ENCODE measurements at places on chromosomes 2 and 18.

DNA sequence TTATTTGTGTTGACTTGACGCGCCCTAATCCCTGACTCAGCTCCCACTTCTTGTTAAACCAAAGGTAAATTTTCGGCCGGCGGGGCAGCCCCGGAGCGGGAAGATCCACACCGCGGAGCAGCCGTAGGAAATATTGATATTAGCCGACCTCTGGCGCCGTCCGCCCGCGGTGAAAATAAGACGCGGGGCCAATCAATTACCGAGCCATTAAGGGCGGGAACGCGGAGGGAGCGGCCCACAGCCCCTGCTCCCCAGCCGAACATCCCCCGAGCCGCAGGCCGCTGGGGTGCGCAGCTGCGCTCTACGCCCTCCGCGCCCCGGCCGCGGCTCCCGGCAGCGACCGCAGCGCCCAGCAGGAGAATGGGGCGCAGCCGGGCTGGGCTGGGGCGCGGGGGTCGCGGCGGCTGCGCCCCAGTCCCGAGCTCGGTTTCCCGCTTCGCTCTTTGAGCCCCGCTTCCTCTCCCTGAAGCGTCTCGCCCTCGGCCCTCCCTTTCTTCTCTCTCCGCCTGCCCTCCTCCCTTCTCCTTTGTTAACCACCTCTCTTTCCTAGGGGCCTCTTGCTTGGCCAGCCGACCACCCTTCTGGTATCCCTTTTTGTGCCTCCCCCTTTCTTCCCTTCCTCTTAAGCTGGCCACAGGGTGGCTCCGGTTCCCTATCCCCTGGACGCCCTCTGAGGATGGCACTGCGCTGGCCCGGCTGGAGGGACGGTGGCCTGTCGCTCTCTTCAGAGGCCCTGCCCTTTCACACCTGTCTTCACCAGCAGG, 40.9 kb downstream of the CELF4 start:
- no peak for DNase-seq

GRCh38 chr18:6917072-6917471, 187.6 kb downstream of the ARHGAP28 start:
- DNase-seq, result no peak

GRCh38 chr2:6506859-6507258, 358.8 kb downstream of the CMPK2 start:
- DNase-seq, result no peak

DNA sequence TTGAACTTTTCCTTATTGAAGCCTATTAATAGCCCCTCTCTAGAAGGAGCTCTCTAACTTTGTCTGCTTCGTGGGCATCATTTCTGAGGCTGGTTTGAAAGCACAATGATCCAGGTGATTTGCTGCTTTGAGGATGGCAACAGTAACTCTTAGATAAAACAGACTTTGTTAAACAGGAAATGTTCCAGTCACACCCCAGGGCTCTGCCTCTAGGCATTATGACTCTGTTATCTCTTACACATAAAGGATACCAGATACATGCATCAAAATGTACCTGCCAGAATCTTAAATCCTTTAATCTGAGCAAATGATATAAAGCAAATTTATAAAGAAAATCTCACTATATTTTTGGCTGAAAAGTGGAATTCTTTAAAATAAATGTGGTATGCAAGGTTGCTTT, 52.3 kb downstream of the GAD1 start:
- DNase-seq, result no peak

- no peak for DNase-seq
These were observed 15.5 kb downstream of the FAM178B start for GRCh38 chr2:96970910-96971309.

- no peak for DNase-seq
These were observed 168.0 kb downstream of the ASXL3 start for GRCh38 chr18:33745871-33746545.

DNA sequence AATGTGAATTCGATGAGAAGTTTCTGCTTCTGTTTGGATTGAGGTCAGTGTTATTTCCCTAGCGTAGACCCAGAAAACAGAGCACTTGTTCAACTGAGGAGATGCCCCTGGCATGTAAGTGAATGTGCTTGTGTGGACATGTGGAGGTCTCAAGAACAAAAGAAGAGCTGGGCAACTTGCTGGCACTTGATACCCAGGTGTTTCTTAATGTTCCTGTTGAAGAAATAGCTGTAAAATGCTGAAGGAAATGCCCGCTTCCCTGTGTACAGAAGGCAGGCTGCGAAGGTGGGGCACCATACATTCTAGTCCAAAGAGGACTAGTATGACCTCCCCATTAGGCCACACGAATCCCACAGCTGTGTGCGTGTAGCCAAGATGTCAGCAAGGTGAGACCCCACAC, 9.8 kb upstream of the LBH start:
- DNase-seq, result no peak

- no peak for DNase-seq
These were observed 15.8 kb downstream of the BOLA3 start for GRCh38 chr2:74131901-74132300.

- no peak for DNase-seq
These were observed 166.1 kb downstream of the MTCL1 start for GRCh38 chr18:8871489-8871888.

- DNase-seq, result no peak
These were observed 491.0 kb downstream of the CDH2 start for GRCh38 chr18:27685807-27686412.

GRCh38 chr2:99880148-99880963, 262.0 kb downstream of the AFF3 start:
- DNase-seq, result no peak

DNA sequence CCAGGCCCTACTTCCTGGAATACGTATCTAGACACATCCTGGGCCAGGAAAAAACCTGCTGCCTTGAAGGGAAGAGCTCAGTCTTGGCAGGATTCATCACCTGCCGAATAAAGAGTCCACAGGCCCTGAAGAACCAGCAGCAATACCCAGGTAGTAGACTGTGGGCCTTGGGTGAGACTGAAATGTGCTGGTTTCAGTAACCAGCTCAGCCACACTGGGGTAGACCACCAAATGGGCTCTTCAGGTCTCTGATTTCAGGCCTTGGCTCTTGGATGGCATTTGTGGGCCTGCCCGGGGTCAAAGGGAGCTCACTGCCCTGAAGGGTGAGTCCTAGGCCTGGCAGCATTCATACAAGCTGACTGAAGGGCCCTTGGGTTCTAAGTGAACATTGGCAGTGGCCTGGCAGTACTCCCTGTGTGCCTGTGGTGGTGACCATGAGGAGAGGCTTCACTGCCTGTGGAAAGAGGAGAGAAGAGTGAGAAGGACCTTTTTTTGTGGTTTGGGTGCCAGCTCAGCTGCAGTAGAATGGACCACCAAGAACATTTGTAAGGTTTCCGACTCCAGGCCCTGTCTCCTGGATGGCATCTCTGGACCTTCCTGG, 175.1 kb downstream of the ANKRD30B start:
- no peak for DNase-seq

- no peak for DNase-seq
These were observed 222.8 kb upstream of the CDH7 start for GRCh38 chr18:65527879-65528633.

GRCh38 chr18:49764032-49764431, 49.3 kb downstream of the ACAA2 start:
- no peak for DNase-seq

- DNase-seq, result no peak
These were observed 65.1 kb upstream of the DAPL1 start for GRCh38 chr2:158729873-158730620.

- no peak for DNase-seq
These were observed 59.7 kb upstream of the PDK1 start for GRCh38 chr2:172496160-172496608.

DNA sequence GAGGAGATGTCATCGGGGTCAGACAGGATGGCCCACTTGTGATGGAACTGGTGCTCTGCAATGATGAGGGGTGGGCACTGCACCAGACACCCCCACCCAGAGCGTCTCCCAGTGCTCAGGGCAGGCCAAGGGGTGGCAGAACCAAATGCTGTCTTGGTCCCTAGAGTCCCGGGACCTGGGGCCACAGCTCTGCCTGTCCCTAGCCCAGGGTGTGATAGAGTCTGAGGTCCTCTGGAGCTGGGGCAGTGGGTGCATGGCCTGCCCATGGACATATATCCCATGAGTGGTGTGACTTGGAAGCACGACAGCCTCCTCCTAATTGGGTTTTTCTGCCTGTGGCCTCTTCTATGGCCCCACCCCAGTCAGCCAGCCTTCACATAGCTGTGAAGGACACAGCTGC, 6.7 kb upstream of the OTOF start:
- DNase-seq, result no peak

DNA sequence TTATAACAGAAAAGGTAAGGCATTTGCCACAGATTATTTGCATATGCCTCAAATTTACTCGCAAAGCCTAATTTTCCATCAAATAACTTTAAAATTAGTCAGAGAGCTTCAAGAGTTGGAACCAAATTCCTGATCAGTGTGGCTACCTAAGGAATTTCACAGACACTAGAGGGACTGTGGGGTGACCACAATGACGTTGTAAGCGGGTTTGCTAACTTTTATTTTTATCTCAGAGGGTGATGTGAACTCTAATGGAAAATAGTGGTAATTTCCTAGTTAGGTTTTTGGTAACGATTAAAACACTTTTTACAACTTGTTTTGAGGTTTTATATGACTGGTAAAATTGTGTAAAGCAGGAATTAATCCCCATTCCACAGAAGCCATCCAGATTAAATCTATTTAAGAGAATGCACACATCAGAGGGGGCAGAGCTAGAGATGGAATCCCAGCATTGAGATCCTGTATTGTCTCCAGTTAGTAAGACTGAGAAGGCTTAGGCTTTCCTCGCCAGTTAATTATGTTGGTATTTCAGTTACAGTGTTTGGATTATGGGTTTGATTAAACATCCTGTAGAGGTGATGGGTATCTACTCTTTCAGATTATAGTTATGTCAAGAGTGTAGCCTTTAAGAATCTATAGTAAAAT, 129.0 kb downstream of the GPD2 start:
- no peak for DNase-seq

DNA sequence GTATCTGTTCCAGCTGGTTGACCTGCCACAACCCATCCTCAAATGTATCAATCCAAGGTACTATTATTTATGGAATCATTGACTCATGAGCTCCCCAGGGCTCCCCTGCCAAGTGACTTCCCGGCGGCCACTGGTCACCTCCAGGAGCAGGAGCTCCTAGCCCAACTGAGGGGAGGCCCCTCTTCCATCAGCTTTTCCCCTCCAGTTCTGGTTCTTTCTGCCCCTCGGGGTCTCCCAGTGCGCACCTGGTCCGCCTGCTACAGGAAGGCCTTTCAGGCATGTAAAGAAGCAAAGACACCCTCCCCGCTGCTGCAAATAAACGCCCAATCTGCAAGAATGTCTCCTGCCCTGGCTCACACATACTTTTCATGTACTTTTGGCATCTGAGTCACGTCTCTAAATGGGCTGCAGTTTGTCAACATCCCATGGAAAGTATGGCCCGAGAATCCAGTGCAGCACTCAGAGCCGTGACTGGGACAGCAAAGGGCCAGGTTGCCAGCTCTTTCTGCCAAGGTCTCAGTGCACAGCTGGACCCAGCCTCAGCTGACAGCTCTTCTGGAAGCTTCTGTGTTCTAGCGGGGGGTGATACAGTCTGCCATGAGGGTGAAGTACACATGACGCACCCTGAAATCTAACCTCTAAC, 41.4 kb downstream of the KLHL29 start:
- no peak for DNase-seq

DNA sequence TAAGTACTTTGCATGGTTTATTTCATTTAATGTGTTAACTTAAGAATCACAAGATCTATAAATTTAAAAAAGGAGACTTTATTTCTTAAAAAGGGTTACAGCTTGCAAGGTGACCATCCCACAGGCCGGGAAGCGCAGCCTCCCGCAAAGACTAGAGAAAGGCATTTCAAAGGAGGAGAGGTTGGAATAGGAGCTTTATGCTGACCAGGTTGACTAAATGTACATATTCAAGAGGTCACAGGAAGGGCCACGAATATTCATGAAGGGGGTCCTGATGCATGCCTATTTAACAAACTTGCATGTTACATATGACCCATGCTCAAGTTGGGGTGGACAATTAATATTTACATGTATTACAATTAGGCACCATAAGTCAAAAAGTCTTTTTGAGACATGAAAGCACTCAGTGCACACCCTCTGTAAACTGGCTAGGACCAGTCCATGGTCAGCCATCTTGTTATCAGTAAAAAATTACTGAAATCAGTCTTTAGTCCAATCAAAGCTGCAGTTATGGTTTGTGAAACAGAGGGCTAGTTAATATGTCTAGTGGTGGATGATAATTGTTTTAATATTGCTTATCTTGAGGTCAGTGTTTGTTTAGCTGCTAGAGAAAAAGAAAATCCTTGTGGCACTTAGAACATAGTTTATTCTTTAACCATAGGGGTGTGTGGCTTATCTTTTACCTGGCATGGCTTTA, 169.3 kb downstream of the KCNE4 start:
- DNase-seq, result no peak

GRCh38 chr2:234060236-234060635, 9.7 kb downstream of the SPP2 start:
- no peak for DNase-seq

DNA sequence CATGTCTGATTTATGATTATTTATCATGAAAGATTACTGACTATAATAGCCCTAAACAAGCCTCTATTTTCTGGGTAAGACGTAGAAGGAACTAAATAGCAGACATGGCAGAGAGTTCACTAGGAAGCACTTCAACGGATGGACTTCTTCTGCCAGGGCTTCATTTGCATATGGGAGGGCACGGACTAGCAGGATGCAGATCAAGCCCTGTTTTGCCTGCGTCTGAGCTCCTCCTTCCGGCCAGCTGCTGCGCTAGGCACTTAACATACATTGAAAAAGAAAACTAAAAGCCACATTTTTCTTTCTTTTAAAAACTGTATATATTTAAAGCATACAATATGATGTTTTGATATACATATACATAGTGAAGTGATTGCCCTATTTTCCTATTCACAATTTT, 340.0 kb upstream of the MEX3C start:
- peak; percentile 2 for DNase-seq

GRCh38 chr2:223101340-223102039, 49.5 kb downstream of the KCNE4 start:
- peak; percentile 29 for DNase-seq

- no peak for DNase-seq
These were observed 209.5 kb upstream of the TWIST2 start for GRCh38 chr2:238638100-238638981.

- no peak for DNase-seq
These were observed 160.3 kb upstream of the COL3A1 start for GRCh38 chr2:188813857-188814256.

- DNase-seq, result no peak
These were observed 62.7 kb downstream of the CYP1B1 start for GRCh38 chr2:38013158-38013752.

GRCh38 chr18:63150942-63151421, 168.6 kb downstream of the BCL2 start:
- no peak for DNase-seq

DNA sequence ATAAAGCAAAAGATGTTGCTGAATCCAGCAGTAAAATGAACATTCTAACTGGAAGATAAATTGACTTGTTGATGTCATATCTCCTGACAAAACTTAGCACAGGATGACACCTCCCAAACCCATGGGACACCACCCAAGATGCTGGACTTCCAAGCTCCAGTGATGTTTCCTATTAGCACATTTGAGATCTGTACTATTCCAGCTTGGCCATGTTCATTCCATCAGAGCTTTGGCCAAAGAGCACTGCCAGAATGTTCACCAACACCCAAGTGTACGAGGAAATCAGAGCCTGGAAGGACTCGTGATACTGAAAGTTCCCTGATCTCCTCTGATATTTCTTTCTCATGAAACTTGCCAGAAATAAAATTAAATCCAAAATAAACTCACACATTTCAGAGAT, 44.7 kb downstream of the PID1 start:
- no peak for DNase-seq

- DNase-seq, result no peak
These were observed 140.8 kb downstream of the PTGR3 start for GRCh38 chr18:75067996-75068645.

Measured in neuronal stem cell (in vitro differentiated cells).